ENCODE measurements at places on chromosomes 1 and 21. TPM values are rescaled to one million over a fixed set of nuclear protein-coding genes. Genes with fewer than 3 reads are reported as not detected.
A peak's percentile ranks its signal among the peaks of the same experiment; 100 is the strongest.

DNA sequence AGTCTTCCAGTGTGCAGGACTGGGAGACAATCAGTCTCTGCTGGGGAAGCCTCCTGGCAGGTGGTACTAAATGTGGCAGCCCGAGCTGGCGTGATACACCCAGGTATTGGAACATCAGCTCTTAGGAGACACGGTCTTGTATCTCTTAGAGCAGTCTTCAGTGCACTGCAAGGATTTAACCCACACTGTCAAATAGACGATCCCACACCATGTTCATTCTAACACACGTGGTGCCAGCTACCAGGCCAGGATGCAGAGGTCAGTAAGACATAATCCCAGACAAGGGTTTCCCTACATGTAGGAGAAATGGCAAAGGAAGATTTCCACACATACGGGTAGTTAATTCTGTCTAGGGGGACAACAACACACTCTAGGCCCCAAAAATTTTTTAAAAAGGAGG lies 8.7 kb downstream of the TRIM11 start:
- no peak for DNase-seq

GRCh38 chr1:18575620-18576019 lies 55.0 kb upstream of the PAX7 start:
- peak; percentile 72 for DNase-seq

DNA sequence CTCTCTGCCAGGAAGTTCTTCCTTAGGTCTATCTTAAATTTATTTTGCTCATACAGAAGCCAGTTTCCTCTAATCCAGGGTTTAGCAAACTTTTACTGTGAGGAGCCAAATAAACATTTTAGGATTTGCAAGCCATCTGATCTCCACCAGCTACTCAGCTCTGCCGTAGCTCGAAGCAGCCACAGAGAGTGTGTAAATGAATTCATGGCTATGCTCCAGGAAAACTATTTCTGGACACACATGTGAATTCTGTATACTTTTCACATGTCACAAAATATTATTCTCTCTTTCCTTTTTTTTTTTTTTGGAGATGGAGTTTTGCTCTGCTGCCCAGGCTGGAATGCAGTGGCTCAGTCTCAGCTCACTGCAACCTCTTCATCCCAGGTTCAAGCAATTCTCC lies 13.4 kb upstream of the AGTRAP start:
- DNase-seq: no peak

DNA sequence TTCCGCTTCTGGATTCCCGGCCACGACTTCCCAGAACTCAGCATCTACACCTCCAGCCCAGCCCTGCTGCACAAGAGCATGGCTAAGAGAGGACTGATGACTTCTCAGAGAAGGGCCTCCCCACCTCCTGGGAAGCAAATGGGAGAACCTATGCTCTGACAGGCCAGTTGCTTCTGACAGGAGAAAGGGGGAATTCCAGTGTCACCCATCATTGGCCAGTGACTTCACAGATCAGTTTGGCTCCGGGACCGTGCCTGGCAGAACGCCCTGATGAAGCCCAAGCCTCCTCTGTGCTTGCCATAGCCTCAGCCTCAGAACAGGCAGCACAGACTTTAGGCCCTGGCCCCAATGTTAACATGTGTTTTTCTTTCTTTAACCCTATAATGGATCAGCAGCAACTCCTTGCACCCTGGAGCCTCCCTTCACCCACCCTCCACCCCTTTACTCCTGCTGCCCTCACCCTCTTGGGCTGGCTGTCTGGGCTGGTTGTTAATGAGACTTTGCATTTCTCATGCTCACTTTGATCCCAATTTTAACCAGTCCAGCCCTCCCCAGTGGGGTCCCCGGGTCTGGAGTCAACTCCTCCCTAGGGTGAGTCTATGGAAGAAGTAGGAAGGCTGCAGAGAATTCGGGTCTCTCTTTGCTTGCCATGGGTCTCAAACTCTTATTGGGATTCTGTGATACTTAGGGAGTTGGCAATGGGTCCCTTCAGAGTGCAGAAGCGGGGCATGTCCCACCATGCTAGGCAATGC lies 42.7 kb upstream of the SLC30A1 start:
- no peak for DNase-seq

- no peak for DNase-seq
Observed at GRCh38 chr21:25931765-25932164, 197.0 kb downstream of the GABPA start.

GPR161 gene
- 58.5 TPM for total RNA-seq

FCGR1A gene
- total RNA-seq: not detected
